ENCODE measurements at places on chromosomes 7 and 10.

GRCh38 chr10:43234471-43235041 is 32.3 kb downstream of the RASGEF1A start:
- no peak for DNase-seq

GRCh38 chr7:94266238-94266644 is 128.5 kb upstream of the COL1A2 start:
- DNase-seq, result peak; percentile 10

DNA sequence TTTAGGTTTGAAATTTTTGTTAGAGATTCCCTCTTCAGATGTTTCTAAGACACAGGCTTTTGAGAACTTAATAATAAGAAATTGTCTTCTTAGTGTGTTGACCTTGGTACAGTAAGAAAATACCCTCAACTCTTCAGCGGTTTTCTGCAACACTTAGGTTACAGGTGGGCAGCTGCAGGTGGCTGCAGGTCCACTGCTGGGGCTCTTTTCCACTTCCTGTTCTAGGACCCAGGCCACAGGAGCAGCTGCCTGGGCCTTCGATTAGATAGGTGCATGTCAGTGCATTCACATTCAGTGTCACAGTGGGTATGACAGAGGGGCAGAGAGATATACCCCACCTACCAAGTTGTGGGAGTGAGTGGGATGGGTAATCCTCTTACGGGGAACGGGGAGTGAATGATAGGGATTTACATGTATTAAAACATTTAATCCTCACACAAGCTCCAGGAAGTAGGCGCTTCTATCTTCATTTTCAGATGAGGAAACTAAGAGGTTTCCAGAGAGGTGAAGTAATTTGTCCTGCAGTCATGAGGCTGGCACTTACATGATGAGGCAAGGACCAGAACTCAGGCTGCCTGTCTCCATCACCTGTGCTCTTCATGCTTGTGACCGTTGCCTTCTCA is 20.2 kb upstream of the SUV39H2 start:
- DNase-seq, result no peak

DNA sequence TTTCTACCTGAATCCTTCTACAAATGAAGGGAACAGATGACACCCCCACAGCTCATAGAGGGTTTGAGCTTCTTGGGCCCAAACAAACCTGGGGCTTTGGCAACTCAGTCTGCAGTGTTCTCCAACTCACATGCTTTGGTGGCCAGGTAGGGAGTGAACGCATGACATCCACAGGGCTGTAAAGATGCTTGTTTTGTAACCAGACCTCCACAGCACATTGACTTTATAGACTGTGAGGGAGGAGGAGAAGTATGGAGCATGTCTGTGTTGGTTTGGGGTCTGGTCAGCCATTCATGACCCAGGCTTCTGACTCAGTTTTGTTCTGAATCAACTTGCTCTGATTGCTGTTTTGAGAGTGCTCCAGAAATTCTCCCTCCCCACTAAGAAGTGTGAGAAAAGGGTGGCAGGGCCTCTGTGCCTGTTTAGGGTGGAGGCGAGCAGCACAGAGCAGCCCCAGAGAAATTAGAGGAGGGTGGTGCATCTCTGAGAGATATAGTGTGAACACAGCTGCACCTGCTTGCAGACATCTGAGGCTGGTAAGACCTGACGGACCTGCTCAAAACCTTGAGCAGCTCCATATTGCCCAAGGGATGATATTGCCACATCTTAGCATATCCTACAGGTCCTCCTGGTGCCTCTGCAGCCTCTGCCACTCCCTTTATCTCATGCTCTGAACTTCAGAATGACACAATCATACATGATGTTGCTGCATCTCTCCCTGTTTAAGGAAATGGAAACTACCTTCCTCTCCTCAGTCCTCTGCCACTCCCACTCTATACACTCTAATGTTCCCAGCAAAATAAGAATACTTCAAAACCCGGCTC is 287.7 kb downstream of the ABCA13 start:
- no peak for DNase-seq

GRCh38 chr7:90889210-90889609 is 293.1 kb downstream of the CDK14 start:
- no peak for DNase-seq

DNA sequence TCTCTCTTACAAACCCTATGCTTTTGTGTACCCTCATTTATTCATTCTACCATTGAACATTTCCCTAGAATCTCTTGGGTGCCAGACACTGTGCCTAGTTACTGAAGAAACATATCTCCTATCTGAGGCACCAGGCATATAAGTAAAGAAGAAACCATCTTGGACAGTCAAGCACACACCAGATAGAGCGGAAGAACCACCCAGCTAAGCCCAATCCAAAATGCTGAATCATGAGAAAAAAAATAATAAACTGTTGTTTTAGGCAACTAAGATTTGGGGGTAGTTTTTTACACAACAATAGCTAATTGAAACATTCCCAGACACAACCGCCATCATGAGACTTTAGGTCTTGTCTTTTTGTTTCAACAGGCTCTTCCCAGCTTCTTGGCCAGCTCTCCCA is 102.3 kb upstream of the TCF7L2 start:
- DNase-seq, result no peak

GRCh38 chr10:117926491-117926890 is 120.2 kb downstream of the RAB11FIP2 start:
- no peak for DNase-seq

DNA sequence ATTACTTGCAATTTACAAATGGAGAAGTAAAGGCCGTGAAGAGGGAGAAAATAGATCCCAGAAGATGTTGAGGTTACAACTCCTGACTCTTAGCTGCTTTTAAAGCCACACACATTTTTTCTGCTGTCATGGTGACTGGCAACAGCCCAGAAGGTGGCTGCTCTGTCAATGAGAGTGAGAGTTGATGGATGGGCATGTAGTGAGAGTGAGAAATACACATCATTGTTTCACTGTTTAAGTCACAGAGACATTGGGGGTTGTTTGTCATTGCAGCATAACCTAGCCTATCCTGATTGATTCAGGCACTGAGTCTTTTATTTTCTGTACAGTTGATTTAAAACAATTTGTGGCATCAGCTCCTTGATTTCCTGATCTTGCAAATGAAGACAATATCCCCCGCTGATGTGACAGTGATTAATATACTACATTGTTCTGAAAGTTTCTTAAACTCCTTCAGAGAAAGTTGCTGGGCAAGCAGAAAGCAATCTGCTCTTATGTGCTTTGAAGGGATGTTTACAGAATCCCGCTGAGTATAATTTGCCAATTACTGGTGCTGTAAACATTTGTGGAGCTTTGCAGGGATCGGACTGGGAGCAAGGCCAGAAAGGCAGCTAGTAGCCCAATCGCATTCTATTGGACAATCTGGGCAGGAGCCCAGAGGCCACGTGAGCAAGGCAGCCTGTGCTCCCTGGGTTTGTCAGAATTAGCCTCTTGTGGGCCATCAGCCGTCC is 229.6 kb downstream of the PRPF18 start:
- peak; percentile 77 for DNase-seq

DNA sequence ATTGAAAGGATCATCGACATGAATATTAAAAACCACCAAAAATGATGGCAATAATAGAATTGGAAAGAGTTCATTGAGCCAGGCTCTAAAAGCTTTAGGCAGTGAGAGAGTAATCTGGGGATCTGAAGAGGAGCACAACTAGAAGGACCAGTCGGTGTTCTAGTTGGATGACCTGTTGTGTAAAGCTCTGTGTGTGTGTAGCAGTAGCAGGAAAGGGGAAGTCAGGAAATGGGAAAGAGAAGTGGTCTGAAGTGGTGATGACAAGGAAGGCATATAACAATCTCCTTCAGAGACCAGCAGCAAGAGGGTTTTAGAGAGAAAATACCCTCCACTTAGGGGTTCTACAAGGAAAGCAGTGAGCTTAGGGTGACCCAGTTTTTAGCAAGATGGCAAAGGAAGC is 539.2 kb downstream of the HTR7 start:
- DNase-seq, result no peak

- no peak for DNase-seq
Observed at GRCh38 chr7:6153646-6154541, 118.5 kb downstream of the CYTH3 start.

DNA sequence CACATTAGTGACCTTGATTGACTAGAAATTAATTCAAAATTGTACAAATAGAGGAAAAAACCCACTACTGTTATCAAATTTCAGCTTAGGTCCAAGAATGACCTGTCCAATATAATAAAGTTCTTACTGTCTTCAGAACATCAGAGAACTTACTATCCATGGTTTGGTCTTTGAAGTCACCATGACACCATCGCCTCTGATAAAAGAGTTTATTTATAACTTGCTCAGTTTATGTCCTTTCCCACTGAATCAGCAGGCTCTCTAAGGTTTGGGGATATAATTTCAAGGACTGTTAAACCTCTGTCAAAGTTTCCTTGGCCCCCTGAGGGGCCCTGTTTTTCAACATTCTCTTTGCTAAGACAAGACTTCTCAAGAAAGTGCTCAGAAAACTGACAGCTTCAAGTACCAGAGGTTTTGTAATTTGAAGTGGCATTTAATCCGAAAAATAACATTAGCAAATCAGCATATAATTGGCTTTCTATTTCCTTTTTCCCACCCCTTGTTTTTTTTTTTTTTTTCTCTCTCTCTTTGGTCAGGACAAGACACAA is 191.7 kb upstream of the FERD3L start:
- no peak for DNase-seq

DNA sequence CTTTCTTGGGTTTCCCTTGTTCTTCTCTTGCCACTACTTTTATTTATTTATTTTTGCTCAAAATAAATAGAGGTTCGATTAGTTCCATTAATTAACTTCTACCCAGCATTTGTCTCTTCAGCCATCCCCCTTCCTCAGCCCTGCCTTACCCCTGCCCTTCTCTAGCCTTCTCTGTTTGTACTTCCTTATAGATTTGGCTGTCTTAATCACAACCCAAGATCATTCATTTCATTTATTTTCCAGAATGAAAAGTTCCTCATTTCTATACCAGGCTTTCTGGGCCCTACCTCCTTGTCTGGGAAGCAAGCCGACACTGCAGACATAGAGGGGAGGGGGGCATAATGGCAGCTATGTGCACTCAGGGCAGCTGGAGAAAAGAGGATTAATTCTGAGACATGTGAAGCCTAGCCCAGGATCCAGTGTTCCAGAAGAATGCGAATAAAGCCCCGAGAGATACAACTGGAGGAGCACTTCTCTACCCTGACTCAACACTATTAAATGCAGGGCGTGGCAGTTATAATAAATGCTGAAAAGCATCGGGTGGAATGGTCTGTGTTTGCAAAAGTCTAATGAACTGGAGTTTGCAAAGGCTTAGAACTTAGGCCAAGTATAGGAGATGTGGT is 6.4 kb upstream of the PDCD4 start:
- peak; percentile 87 for DNase-seq

- DNase-seq, result no peak
Observed at GRCh38 chr10:60363187-60363586, 26.5 kb downstream of the ANK3 start.
